ENCODE measurements at places on chromosomes 6 and 20.

DNA sequence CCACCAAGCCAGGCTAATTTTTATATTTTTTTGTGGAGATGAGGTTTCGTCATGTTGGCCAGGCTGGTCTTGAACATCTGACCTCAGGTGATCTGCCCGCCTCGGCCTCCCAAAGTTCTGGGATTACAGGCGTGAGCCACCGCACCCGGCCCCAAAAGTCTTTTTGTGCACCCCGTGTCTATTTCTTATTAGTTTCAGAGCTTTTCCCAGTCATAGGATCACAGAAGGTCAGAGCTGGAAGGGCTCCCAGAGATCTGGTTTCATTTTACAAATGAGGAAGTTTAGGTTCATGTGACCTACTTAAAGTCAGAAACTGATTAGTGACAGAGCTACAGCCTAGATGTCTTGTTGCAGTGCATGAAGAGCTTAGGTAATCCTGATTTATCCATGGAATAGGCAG is 1.6 kb upstream of the OGFRL1 start:
- DNase-seq, result no peak

GRCh38 chr6:39050453-39051112 is 2.0 kb downstream of the GLP1R start:
- DNase-seq, result no peak

GRCh38 chr6:14975471-14975817 is 270.4 kb upstream of the JARID2 start:
- DNase-seq, result peak; percentile 13

- no peak for DNase-seq
Observed at GRCh38 chr20:9409352-9409751, 105.0 kb upstream of the LAMP5 start.

- DNase-seq, result no peak
Observed at GRCh38 chr20:19986419-19986818, 30.7 kb upstream of the NAA20 start.

DNA sequence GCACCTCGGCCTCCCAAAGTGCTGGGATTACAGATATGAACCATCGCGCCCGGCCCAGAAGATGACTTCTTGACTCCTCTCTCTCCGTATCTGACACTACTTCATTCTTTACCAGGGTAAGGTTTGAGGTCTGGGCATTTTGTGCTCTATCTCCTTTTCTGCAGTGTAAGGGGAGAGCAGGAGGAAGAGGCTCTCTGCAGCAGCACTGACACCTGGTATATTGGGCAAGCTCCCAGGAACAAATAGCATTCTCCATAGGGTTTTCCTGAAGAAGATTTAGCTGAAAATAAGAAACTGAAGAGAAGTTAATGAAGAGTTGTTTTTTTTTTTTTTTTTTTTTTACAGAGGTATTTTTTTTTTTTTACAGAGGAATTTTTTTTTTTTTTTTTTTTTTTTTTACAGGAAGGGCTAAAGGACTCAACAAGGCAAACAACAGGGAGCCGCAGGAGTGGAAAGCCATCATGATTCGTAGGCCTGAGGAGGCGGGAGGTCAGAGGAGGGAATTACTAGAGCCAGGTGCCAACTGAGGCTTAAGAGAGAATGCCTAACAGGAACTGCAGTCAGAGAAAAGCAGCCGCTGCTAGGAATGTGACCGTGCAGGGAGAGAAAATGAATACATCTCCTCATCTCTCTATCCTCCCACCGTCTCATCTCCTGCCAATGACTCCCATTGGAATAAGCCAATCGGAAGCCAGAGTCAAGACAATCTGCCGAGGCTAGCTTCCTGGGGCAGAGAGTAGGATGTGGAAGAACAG is 34.7 kb upstream of the ADGRF4 start:
- no peak for DNase-seq

DNA sequence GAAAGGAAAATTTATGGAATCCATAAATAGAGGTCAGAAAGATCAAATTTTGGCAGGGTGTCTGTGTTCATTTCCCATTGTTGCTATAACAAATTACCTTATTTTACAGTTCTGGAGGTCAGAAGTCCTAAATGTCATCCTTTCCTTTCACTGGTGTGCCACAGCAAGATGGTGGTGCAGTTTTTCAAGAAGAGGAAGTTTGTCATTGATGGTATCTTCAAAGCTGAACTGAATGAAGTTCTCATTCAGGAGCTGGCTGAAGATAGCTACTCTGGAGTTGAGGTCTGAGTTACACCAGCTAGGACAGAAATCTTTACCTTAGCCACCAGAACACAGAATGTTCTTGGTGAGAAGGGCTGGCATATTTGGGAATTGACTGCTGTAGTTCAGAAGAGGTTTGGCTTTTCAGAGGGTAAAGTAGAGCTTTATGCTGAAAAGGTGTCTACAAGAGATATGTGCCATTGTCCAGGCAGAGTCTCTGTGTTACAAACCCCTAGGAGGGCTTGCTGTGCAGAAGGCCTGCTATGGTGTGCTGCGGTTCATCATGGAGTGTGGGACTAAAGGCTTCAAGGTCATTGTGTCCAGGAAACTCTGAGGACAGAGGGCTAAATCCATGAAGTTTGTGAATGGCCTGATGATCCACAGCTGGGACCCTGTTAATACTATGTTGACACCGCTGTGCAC is 7.2 kb upstream of the CCNC start:
- DNase-seq, result no peak

GRCh38 chr6:111700135-111700690 is 94.5 kb upstream of the TRAF3IP2 start:
- DNase-seq, result no peak

DNA sequence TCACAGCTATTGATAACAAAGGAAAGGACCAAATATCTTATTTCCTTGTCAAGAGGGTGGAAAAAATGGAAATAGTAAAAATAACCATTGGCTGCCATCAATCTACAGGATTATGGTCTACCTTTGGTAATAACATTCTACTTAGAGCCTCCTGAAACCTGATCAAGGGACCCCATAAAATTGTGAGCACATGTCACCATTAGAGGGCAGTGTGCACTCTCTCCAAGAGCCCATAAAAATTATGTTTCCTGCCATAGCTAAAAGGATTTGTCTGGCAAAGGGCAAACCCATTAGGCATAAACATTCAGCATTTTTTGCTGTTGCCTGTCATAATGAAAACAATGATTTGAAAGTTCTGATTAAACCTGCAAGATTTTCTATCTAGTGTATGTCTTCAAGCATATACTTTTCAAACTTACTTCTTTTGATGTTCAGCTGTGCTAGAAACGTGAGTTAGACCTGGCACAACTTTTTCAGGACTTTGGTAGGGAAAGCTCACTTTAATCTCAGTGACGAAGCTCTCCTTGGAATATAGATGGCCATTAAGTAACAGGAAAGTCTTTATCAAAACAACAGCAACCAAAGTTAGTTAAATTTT is 120.7 kb upstream of the ZFP64 start:
- peak; percentile 25 for DNase-seq

GRCh38 chr6:158536084-158536890 is 23.6 kb upstream of the TMEM181 start:
- no peak for DNase-seq

GRCh38 chr6:45584127-45584526 is 206.4 kb upstream of the SUPT3H start:
- no peak for DNase-seq

GRCh38 chr20:23754731-23755130 is 4.0 kb upstream of the CST1 start:
- no peak for DNase-seq

GRCh38 chr6:146282837-146283236 is 254.0 kb downstream of the GRM1 start:
- no peak for DNase-seq

DNA sequence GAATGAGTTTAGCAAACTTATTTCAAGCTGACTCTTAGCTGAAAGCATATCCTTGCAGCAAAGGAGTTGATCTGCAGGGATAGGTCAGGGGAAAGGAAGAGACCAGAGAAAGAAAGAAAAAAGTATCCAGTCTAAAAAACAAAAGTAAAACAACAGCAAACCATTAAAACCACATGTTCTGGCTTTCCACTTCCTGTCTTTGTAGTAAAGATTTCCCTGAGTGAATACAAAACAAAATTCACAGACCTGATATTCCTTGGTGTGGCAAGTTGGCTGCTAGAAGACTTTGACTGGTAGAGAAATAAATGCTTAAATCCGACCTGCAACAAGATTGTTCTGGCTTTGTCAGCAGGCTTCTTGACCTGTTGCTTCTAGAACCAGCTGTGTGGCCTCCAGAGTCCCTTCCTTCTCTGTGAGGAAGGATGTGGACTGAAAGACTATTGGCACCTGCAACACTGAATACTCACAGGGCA is 23.4 kb upstream of the MCM3 start:
- no peak for DNase-seq

DNA sequence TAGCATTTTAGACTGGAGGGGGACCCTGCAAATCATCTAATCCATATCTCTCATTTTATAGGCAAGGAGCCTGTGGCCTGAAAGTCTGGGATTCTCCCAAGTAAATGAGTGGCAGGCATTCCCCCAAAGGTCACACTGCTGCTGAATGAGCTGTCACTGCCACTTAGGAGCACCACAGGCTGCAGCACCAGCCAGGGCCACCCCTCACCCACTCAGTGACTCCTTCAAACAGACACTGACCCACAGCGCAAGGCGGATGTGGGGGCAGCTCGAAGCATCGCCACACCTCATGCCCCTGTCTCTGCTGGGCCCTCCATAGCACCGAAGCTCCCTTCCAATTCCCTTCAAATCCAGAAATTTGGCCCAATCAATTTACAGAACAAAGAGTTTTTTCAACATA is 119.9 kb upstream of the ARID1B start:
- no peak for DNase-seq

DNA sequence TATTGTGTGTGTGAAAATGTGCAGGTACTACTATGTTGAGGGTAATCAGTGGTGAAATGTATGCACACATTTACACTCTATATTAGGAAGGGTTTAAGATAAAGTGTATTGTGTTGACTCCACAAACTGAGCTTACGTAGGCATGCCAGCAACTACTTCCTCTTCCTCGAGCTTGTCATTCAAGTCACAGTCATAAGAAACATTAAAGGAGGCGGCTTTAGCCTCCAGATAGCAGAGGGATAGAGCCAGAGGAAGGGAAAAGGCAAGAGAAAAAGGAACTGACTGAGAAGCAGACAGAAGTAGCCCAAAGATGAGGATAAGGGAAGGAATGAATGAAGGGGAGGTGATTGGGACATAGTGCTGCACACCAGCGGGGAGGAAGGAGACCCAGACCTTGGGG is 55.2 kb downstream of the SMLR1 start:
- DNase-seq, result no peak

GRCh38 chr20:62304331-62305148 is 1.7 kb downstream of the ADRM1 start:
- DNase-seq, result no peak

- no peak for DNase-seq
Observed at GRCh38 chr6:21846541-21847451, 253.2 kb downstream of the SOX4 start.

Measured in GM12864 (cell line).